ENCODE measurements at places on chromosomes 13 and 19.

DNA sequence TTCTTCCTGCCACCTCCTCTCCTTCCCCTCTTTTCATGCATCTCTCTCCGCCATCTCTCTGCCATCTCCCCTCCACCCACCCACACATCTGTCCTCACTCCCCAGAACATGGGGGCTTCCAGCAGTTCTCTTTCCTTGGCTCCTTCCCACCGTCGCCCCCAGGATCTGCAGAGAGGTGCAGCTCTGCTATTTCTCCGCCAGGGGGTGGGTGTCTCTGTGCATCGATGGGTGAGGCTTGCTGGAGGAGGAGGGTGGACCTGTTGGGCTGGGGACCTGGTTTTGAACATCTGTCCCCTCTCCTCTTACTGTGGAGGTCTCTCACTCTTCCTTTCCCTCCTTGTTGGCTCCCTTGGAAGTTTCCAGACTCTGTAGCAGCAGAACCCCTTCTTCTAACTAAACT is 51.7 kb downstream of the MYH14 start:
- DNase-seq: no peak

DNA sequence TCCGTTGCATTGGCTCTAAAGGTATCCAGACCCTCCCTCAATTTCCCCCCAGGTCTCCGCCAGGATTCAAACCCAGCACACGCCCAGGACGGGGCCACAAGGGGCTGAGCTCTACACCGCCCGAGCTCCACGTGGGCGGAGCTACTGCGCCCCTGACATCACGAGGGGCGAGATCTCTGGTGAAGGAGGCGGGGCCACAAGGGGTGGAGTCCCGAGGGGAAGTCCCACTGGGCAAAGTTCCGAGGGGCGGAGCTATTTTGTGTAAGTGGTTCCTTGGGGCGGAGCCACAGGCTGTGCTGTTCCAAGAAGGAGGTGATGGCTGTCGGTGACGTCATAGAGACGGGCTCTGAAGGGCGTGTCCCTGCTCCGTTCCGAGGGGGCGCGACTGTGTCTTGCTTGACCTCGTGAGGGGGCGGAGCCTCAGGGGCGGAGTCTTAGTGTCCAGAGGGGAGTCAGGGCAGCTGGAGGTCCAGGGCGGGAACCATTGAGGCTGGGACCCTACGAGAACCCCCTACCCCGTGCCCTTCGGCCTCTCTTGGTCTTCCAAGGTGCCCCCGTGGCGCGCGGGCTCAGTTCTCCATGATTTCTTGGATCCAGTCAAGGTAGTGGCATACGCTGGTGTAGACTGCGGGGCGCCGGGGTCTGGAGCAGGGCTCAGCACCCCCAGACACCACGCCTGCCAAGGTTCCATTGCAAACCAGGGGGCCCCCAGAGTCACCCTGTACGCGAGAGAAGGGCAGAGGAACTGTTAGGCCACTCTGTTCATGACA is 1.3 kb upstream of the KLK8 start:
- peak; percentile 60 for DNase-seq

DNA sequence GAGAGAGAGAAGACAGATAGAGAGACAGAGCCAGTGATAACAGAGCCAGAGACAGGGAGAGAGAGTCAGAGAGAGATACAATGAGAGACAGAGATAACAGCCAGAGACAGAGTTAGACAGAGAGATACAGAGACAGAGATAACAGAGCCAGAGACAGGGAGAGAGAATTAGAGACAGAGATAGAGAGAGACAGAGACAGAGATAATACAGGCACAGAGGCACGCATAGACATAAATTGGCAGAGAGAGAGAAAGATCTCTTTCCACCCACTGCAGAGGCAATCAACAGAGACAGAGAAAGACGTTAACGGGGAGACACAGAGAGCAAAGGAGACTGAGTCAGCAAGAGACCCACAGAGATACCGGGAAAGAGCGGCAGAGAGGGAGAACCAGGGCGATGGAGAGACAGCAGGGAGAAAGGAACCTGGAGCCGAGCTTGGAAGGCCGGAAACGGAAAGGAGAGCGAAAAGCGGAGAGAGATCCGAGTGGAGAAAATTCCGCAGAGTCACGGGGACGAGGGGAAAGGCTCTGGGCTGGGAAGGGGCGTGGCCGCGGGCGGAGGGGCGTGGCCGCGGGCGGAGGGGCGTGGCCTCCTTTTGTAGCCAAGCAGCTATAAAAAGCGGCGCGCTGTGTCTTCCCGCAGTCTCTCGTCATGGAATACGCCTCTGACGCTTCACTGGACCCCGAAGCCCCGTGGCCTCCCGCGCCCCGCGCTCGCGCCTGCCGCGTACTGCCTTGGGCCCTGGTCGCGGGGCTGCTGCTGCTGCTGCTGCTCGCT is at the start of gene TNFSF9:
Gene TNFSF9, plus strand, starts transcription at position 641 of the 777 bp plus-strand sequence. Its CDS starts 11 bp downstream, at position 652.
- peak; percentile 94 for DNase-seq

DNA sequence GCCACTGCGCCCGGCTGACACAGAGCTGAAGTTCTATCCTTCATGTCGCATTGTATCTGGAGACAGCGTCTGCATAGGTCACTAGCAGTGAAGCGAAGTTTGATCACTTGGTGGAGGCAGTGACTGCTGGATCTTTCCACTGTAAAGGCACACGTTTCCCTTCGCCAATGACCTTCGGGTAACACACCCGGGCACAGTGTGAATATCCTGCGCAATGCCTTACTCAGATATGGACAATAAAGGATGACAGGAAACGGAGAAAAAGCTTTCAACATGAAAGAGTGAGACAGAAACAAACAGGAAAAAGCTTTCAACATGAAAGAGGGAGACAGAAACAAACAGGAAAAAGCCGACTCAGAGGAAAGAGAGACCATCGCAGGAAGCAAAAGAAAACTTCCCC is 17.1 kb downstream of the ARL11 start:
- no peak for DNase-seq

DNA sequence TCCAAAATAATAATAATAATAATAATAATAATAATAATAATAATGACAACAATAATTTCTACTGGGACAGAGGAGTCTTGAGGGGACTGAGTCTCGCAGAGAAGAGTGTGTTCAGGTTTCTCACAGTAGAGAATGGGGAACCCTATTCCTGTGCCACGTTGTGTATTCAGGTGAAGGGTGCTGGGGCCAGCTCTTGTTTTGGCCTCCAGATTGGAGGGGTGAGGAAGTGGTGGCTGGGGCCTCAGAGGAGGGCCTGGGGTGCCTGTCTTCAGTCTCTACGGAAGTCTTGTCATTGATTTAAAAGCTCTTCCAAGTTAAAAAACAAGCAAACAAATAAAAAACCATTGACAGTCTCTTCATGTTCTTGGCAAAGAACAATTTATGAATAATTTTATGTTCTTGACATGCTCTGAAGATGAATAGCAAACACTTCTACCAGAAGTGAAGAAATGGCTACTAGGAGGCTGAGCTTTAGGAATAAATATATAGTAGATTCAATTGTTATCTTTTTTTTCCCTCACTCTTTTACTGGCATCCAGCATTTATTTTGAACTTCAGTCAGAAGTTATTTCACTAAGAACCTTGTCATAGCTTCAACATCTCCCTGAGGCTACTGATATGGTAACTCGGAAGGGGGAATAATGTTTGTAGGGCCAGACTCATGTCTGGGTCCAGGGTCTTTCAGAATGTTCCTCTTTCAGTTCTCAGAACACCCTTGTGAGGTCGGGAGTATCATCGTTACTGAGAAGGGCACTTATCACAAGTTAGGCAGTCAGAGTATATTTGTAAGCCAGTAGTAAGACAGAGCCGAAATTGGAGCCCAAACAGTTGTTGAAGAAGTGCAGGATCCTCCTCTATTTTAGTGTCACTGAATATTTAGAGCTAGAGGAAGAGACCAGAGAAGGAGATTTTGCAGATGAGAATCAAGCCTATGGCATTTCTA is 13.1 kb downstream of the LRCH1 start:
- DNase-seq: no peak

DNA sequence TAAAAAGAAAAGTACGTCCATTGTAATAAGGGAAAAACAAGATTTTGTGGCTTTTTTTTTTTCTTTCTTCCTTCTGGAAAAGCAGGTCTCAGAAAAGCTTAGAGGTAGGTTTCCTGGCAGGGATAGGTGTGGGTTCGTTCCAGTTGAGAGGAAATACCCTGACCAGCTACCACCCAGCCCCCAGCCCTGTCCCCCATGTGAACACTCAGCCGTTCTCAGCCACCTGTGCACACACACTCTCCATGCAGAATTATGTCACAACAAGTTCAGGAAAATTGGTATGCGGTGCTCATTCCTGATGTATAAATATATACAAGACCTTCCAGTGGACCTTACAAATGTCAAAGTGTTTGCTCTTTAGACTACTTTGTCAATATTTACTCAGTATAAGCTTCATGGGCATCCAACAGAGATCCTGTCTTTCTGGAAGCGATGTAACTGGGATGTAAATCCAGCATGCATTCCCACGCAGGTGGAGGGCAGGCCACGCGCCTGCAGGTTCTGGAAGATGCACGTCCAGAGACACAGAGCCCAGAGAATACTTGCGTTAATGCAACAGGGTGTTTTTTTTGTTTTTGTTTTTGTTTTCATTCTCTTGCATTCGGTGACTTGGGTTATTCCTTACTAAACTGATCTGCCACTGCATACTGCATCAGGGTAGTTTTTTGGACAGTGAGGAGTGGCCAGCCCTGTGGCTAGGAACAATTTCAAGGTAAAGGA is 68.8 kb downstream of the TSHZ3 start:
- DNase-seq: no peak

DNA sequence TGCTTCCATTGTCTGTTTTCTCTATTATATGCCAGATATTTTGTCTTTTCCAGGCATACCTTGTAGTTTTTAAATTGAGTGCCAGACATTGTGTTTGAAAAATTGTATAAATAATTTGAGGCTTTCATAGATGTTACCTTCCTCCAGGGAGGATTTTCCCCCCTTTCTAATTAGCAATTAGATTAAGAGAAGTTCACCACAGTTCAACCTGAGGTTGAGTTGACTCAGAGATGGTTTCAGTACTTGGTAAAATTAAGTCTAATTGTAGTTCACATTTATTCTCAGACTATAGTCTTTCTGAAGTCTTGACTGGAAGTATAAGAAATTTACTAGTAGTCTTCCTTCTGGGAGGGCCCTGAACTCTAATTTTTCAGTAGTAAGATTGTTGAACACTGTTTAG is 104.1 kb upstream of the SCEL start:
- no peak for DNase-seq

DNA sequence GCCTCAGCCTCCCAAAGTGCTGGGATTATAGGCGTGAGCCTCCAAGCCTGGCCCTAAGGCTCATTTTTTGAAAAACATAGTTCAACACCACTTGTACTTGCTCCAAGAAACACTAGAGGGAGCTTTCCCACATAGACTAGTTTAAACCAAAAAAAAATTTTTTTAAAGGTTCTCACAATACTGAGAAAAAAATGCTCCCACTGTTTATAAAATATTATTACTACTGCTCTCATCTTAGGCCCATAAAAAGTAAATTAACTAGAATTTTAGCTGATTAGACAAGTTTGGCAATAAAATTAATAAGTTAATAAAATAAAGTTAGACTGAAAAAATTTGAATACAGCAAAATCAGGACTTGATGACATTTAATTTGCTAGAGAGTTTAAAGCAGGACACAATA is 109.5 kb downstream of the TBC1D4 start:
- peak; percentile 70 for DNase-seq

DNA sequence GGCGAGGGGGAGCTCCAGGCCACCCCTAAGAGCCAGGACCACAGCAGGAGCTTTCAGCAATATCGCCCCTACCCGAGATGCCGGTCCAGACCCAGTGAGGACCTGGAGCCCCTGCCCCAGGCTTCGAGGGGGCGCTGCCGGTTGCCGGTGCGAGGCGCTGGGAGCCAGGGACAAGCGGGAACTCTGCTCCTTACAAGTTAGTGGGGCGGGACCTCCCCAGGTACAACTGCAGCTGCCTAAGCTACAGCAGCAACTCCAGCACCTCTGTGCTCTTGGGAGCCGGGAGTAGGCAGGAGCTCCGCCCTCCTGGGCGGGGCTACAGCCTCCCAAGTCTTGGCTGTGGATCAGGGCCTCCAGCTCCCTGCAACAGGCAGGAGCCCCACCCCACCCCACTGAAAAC is 15.2 kb upstream of the TSC22D1 start:
- no peak for DNase-seq

GRCh38 chr13:107276936-107277335 is 709.0 kb upstream of the ARGLU1 start:
- DNase-seq: no peak

DNA sequence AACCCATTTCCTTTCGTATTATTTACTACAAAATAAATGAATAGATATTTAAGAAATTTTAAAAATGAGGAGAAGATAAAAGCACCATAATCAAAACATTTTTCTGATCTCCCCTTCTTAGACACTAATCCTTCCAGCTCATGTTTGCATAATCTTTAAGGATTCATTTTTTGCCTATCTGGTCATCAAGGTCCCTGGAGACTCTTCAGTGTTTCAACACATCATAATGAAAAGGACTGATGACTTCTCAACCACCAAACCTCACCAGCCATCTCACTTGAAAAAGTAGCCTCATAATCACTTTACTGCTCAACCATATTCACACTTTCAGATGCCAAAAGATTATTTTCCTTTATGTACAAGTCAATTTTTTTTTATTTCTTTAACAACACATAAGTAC is 80.1 kb downstream of the DCLK1 start:
- no peak for DNase-seq

GRCh38 chr13:79866436-79866835 is 385.5 kb downstream of the NDFIP2 start:
- no peak for DNase-seq

DNA sequence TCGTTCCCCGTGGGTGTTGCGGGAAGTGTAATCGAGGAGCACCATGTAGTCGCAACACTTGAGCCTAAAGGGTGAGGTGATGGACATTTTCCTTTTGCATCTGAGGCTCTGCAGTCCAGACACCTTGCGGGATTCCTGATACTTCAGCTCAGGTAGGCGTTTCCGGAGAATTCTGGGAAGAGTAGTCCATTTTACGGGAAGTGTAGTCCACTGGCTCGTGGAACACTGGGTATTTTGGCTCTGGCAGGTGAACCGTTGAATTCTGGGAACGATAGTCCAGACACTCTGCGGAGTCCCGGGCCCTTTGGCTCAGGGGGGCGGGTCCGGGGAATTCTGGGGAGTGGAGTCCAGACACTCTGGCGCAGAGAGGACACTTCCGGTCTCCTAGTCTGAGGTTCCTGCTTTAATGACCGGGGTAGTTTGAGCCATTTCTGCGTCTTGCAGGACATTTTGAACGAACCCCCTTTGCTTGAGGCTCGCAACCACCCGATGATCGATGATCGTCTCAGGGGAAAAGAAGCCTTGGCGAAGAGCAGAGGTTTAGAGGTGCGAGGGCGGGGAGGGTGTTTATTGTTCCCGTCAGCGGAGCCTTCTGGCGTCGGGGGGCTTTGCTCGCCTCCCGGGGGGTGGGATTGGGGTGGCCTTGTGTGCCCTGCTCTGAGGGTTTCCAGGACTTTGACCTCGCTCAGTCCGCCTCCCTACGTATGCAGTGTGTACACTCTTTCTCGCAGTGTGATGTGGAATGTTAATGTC is at the start of gene ZNF223:
Gene ZNF223, plus strand, starts transcription at position 387 of the 753 bp plus-strand sequence. CDS start 3,141 bp downstream, outside the sequence.
- no peak for DNase-seq

GRCh38 chr13:96080676-96081075 is 9.2 kb upstream of the HS6ST3 start:
- DNase-seq: no peak

- DNase-seq: no peak
Measured at GRCh38 chr13:98976941-98977340, 923 bp downstream of the DOCK9 start.
